Activated CD8-positive, alpha-beta memory T cell treated with anti-CD3 and anti-CD28 coated beads, Interleukin-2, amount 10 ng/mL, durations not matched to agents 7 days and 5 days (primary cell): ENCODE measurements at places on chromosomes 13 and 19. TPM values are rescaled to one million over a fixed set of nuclear protein-coding genes. Genes with fewer than 3 reads are reported as not detected.

GRCh38 chr19:28394725-28395124, 818.2 kb downstream of the UQCRFS1 start:
- no peaks in the 10 kb centered on the region for H3K27me3 ChIP-seq
- H3K36me3 ChIP-seq, result no peaks in the 10 kb centered on the region
- no peak overlapping the region for H3K27ac ChIP-seq
- H3K4me3 ChIP-seq, result no peak overlapping the region

GRCh38 chr19:38203197-38203596, 20.8 kb downstream of the DPF1 start:
- H3K36me3 ChIP-seq, result no peaks in the 10 kb centered on the region
- peaks cover under 1% of the 10 kb centered on the region for H3K27me3 ChIP-seq
- DNase-seq, result no peak
- H3K4me1 ChIP-seq, result no peaks in the 10 kb centered on the region
- no peak overlapping the region for H3K4me3 ChIP-seq
- no peak overlapping the region for H3K27ac ChIP-seq

Gene KLK14
- 0.61 TPM for total RNA-seq

DNA sequence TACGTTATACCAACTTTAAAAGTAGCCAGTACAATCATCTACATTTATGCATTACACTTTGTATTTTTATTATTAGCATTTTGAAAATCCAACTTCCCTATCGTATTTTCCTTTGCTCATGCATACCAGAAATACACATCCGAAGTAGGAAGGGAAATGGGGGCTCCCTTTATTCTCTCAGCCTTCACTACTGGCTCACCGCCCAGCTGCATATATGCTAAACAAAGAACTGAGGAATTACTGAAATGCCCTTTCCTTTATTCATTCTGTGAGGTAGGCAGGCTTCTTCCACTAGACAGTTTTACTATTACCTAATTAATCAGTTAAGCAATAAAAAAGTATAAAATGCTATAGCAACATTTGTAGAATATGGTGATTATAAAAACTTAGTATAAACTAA, 291.6 kb downstream of the KLF12 start:
- H3K4me3 ChIP-seq, result no peak overlapping the region
- H3K27me3 ChIP-seq, result no peaks in the 10 kb centered on the region
- no peak overlapping the region for H3K27ac ChIP-seq
- no peaks in the 10 kb centered on the region for H3K4me1 ChIP-seq
- DNase-seq, result no peak

- H3K27me3 ChIP-seq, result peaks cover 19% of the 10 kb centered on the region
- peaks cover 3% of the 10 kb centered on the region for H3K4me1 ChIP-seq
These were observed 3.2 kb upstream of the PVR start for GRCh38 chr19:44640518-44640917.

Gene NMRK2
- total RNA-seq, result not detected

DNA sequence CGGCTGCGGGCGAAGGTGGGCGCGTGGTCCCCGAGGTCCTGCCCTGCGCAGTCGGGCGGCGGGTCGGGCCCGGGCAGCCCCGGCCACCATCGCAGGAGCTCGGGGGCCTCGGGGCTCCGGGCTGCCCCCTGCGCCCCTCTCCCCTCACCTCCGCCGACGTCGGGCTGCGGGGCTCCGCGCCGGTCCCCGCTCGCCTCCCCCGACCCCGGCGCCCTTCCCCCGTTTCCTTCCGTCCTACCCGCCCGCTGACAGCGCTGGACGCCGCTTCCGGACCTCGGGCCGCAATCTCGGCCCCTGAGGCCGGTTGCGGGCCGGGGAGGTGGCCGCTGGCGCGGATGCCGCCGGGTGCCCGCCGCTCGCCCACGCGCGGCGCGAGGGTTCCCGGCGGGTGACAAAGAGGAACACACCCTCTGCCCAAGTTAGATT, 720 bp downstream of the FARP1 start:
- H3K4me1 ChIP-seq, result peaks cover 15% of the 10 kb centered on the region
- no peak overlapping the region for H3K4me3 ChIP-seq

DNA sequence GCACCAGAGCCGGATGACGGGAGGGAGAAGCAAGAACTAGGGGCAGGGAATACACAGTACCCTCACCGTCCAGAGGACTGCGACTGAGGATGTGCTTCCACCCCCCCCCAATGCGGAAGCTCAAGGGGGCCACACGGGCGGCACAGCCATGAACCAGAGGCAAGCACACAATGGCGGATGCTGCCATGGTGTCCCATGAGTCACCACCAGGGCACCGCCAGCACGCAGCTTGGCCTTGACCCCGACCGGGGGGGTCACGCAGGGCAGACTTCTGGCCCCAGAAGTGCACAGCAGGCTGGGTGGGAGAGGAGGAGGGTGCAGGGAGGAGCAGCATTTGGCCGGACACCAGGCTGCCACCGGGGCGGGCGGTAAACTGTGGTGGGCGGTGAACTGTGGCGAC, 83.5 kb upstream of the ZNF254 start:
- no peaks in the 10 kb centered on the region for H3K4me1 ChIP-seq
- no peaks in the 10 kb centered on the region for H3K36me3 ChIP-seq
- DNase-seq, result no peak
- H3K4me3 ChIP-seq, result no peak overlapping the region

DNA sequence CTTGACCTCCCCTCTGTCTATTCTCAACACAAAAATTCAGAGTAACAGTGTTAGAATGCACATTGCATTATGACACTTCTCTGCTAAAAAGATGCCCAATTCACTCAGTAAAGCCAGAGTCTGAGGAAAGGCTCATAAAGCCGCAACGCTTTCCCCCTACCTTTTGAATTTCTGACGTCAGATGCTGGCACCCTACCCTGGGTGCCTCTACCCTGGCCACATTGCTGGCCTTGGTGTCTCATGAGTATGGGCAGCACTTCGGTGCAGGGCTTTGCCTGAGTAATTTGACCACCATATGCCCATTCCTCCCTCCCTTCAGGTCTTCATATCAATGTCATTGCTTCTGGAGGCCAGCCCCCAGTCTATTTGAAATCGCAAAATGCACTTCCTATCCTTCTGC, 229.3 kb downstream of the MYO16 start:
- peaks cover 2% of the 10 kb centered on the region for H3K4me1 ChIP-seq
- H3K36me3 ChIP-seq, result no peaks in the 10 kb centered on the region
- no peaks in the 10 kb centered on the region for H3K27me3 ChIP-seq
- no peak overlapping the region for H3K4me3 ChIP-seq
- DNase-seq, result no peak

Gene PSG1
- total RNA-seq, result not detected
